Pancreas (tissue), 10 donors: ENCODE measurements at places on chromosomes 2 and 18.

DNA sequence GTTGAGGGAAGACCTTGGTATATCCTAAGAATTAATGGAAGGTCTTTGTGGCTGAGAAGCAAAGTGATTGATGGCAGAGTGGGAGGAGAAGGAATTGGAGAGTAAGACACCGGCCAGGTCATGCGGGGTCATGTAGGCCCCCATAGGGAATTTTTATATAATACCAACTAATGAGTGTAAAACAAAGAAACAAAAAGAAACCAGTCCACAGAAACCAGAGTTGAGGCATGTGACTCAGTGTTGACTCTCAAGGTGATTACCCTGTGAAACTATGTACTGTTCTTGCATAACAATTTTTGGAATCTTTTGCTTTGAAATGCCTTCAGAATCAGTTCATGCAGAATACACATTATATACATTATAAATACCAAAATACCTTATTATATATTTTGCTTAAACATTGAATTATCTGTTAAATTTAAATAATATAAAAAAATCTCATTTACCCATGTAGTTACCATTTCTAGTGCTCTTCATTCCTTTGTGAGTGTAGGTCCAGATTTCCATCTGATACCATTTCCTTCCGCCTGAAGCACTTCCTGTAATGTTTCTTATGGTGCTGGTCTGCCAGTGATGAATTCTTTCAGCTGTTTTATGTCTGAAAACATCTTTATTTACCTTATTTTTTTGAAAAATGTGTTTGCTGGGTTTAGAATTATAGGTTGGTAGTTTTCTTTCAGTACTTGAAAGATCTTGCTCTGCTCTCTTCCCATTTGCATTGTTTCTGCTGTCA is 8.6 kb downstream of the CLIP4 start:
- DNase-seq, result no peak

- DNase-seq, result no peak
These were observed 209.2 kb downstream of the MCFD2 start for GRCh38 chr2:46706264-46706983.

GRCh38 chr2:42764096-42764495 is at the start of gene OXER1:
TSS of gene OXER1 (minus strand) at chr2:42764135. CDS start at chr2:42764062, 73 bp downstream.
- DNase-seq, result no peak

GRCh38 chr2:232876161-232876977 is 6.3 kb downstream of the SNORC start:
- no peak for DNase-seq

- DNase-seq, result no peak
These were observed 572.7 kb downstream of the EPHA4 start for GRCh38 chr2:220999356-220999755.

GRCh38 chr2:28649481-28650265 is 102.0 kb upstream of the PPP1CB start:
- no peak for DNase-seq

- DNase-seq, result no peak
These were observed 334.6 kb upstream of the MGAT5 start for GRCh38 chr2:133919285-133919684.

- DNase-seq, result no peak
These were observed 102.7 kb downstream of the CAMKMT start for GRCh38 chr2:44464437-44464836.

GRCh38 chr2:191176305-191176704 is 25.5 kb upstream of the STAT4 start:
- no peak for DNase-seq

GRCh38 chr2:165681841-165682240 is 112.2 kb downstream of the GALNT3 start:
- DNase-seq, result no peak

DNA sequence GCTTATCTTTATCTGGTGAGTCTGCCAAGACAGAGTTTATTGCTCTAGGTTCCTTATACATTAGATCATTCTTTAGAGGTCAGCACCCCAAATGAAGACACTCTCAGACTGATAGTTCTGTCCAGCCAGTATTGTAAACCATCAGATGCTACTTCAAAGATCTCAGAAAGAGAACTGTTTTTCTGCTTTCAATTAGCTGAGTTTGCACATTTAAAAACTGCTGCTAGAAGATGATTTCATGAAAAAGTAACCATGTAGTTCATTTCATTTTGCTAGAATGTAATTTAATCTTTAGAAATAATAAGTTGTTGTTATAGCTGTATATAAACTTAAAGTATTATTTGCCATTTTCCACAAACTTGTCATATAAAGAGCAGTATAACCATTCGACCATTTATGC is 344.5 kb upstream of the ATP5MC3 start:
- DNase-seq, result no peak
